ENCODE measurements at places on chromosomes 16 and 17.

DNA sequence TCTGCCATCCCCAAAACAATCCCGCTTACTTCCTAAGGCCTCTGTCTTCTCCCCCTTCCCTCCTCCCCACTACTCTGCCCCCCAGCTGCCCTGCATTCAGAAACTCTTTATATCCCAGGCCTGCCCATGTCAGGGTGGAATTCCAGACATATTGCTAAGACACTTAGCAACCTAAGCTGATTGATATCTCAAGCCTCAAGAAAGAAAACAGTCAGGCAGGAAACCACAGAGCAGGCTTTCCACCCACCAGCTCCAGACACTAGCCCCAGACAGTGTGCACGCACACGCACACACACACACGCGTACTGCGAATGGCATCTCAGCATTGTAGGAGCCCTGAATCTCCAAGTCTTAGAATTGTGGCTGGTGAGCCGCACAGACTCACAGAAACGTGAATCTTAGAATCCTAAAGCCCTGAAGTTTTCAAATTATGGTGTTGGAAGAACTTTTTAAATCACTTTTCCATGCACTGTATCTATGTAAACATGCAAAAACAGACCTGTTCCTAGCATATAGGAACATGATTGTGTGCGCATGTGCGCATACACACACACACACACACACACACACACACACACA lies 8.8 kb upstream of the LPCAT2 start:
- DNase-seq = peak; percentile 13

- DNase-seq = no peak
Observed at GRCh38 chr16:68993885-68994284, 111.6 kb upstream of the HAS3 start.

GRCh38 chr17:74539281-74539820 lies 6.6 kb downstream of the CD300C start:
- no peak for DNase-seq

- DNase-seq = no peak
Observed at GRCh38 chr16:9362050-9362449, 270.6 kb downstream of the HAPSTR1 start.

DNA sequence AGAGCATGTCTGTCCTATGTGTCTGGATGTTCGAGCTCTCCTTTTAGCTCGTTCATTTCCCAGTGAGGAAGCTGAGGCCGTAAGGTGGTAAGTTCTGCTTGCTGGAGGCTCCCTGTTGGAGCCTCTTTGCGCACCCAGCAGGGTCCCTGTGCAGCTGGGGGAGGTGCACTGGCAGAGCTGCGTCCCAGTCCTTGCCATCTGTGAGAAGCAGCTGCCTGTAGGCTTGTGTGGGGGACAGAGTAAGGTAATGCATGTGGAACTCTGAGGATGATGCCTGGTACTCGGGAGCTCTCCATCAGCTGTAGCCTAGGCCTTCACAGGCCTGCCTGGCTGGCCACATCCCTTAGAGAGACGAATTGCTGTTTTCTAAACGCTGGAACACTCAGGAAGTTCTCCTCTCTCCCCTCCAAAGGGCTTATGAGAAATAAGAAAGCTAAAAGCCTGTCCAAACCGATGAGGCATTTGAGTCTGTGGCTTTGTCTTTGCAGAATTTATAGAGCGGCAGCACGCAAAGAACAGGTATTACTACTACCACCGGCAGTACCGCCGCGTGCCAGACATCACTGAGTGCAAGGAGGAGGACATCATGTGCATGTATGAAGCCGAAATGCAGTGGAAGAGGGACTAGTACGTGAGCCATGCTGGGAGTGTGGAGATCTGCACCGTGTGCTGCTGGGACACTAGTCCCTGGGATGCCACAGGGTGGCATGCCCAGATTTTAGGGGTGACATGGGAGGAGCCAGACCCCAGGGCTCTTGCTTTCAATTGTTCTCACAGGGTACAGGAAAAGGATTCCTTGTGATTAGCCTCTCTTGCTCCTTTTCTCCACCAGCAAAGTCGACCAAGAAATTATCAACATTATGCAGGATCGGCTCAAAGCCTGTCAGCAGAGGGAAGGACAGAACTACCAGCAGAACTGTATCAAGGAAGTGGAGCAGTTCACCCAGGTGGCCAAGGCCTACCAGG lies 1.6 kb downstream of the NDUFB10 start:
- no peak for DNase-seq

DNA sequence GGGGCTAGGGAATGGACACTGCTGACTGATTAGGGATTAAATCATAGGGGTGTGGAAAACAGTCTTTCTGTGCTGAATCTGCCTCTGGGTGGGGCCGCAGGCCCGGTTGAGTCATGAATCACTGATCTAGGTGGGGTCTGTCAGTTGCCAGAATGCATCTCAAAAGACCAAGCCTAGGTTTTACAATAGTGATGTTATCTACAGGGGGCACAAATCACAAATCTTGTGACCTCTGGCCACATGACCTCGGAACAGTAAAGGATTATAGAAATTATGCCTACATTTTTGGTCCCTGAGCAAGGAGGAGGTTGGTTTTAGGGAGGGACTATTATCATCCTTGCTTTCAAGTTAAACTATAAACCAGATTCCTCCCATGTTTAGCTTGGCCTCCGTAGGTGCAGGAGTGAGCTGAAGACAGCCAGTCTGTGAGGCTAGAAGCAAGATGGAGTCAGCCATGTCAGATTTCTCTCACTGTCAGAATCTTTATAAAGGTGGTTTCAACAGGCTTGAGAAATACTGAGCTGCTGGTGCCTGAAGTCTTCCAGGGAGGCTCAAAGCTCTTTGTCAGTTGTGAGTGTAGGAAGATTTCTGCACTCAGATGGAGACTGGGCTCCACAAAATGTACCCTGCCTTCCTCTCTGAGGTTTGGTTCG lies 12.9 kb downstream of the GNGT2 start:
- DNase-seq = no peak

DNA sequence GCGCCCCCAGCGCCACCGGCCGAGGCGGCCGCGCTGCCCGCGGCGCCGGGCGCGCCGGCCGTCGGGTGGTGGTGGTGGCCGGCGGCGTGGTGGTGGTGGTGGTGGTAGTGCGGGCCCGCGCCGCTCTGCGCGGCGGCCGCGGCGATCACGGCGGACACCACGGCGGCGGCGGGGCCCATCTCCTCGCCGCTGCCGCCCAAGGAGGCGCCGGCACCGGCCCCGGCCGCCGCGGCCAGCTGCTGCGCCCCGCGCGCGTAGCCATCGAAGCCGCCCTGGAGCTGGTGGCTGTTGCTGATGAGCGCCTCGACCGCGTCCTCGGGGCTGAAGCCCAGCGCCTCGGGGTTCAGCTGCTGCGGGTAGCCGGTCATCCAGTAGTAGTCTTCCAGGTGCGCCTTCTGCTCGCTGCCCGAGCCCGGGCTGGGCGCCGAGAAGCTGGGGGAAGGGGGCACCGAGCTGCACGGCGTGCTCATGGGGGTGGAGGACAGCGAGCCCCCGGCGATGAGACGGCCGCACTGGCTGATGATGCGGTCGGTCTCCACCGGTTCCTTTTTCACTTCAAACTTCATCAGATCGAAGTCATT lies 1.2 kb downstream of the MAF start:
- DNase-seq = no peak

GRCh38 chr16:11200592-11200991 lies 55.4 kb downstream of the SOCS1 start:
- no peak for DNase-seq

DNA sequence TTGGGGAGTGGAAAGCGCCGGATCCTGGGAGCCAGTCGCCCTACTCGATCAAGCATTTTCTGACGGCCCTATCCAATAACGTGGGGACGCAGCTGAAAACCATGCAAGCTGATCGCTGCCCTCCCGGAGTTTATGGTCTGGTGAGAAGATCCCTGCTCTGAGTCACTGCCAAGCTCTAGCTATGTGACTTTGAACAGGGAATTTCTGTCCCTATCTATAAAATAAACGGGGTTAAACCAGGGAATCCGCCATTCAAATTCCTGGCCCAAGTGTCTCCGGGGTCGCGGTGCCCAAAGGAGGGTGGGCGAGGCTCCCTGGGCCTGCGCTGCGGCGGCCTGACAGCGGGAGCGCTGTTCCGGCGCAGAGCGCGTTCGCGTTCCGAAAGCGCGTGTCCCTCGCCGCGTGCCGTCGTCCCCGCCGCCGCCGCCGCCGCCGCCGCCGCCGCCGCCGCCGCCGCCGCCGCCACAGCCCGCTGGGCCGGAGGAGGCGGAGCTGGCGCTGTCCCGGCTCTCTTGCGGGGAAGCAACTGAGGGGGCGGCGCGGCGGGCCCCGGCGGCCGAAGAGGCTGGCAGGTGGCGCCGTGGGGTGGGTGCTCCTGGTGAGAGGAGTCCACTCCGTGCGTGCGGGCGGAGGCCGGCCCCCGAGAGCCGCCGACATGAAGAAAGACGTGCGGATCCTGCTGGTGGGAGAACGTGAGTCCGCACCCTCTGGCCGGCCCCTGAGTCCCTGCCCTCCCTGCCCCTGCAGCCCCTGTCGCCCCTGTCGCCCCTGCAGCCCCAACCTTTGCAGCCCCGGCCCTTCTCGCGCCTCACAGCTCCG lies at the start of gene RHOT1:
RHOT1 (plus strand) TSS at position 465 of the 819 bp plus-strand sequence; CDS start at position 656, 191 bp downstream.
- peak; percentile 63 for DNase-seq

- no peak for DNase-seq
Observed at GRCh38 chr16:88430185-88430523, 22.9 kb upstream of the ZFPM1 start.

GRCh38 chr16:51651061-51651466 lies 500.0 kb upstream of the SALL1 start:
- no peak for DNase-seq

Data from inflammatory macrophage treated with lipopolysaccharide for 1 hour (primary cell).